ENCODE measurements at places on chromosomes 7 and 10.

DNA sequence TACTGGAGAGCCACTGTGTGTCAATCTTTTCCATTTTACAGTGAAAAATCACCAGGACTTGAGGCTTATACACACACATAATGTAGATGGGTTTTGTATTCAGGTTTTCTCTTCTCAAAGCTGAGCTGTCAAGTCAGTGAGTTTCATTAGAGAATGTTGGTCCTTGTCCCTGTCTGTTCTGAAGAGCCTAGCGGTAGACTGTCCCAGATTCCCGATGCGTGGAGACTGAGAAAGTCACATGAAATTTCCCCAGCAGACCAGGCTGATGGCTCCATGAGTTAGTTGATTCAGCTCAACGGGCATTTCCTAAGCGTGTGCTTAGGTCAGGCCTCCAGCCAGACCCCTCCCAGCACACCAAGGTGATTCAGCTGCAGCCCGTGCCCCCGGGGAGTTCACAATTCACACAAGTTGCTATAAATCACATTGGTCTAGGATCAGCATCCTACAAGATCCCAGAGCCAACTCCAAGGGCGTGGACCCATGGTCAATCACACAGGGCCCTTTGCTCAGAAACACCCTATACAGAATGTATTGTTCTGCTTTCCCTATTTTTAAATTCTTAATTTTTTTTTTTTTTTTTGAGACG is 17.2 kb downstream of the CHST15 start:
- DNase-seq: no peak

GRCh38 chr10:79326361-79327089 is 20.7 kb upstream of the PPIF start:
- no peak for DNase-seq

DNA sequence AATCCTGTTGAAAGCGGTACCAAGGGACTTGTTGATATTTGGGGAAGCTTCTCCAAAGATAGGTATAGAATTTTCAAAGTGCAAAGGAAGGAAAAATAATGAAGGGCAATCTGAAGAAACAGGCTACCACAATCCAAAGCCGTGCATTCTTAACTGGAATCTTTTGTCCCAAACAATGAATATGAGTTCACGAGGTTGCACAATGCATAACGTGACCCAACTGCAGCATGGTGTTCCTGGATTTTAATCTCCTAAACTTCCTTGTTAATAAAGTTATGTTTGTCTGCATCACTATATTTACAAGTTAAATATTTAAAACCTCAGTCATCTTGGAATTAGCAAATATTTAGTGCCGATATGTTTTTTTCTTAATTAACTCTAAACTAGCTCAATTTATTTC is 203.7 kb downstream of the WDR11 start:
- no peak for DNase-seq

GRCh38 chr10:43251419-43252165 is 15.3 kb downstream of the RASGEF1A start:
- no peak for DNase-seq

GRCh38 chr7:131735101-131735500 is 178.7 kb upstream of the PODXL start:
- no peak for DNase-seq

Data from activated naive CD4-positive, alpha-beta T cell (primary cell).